Cardiac fibroblast (primary cell): ENCODE measurements at places on chromosomes 16 and 17.
A peak's percentile ranks its signal among the peaks of the same experiment; 100 is the strongest.

- no peak for DNase-seq
Measured at GRCh38 chr17:61331886-61332285, 67.8 kb upstream of the TBX2 start.

DNA sequence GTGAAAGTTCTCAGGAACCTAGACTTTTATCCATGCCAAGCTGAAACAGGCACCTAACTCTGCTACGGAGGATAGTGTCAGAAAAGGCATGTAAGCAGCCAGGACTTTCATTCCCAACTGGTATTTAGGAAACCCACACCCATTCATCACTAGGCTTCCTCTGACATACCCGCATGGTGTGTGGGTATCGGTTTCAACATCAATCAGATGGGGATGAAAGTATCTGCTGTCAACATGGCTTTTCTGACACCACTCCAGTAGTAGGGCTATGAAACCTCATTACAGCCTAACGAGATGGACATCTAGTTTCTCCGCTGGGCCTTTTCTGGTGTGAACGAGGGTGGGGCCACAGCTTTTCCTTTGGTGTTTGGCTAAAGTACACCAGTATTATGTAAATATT, 1178.3 kb downstream of the CDH11 start:
- no peak for DNase-seq

GRCh38 chr17:9185142-9185541, 163.8 kb downstream of the NTN1 start:
- no peak for DNase-seq

DNA sequence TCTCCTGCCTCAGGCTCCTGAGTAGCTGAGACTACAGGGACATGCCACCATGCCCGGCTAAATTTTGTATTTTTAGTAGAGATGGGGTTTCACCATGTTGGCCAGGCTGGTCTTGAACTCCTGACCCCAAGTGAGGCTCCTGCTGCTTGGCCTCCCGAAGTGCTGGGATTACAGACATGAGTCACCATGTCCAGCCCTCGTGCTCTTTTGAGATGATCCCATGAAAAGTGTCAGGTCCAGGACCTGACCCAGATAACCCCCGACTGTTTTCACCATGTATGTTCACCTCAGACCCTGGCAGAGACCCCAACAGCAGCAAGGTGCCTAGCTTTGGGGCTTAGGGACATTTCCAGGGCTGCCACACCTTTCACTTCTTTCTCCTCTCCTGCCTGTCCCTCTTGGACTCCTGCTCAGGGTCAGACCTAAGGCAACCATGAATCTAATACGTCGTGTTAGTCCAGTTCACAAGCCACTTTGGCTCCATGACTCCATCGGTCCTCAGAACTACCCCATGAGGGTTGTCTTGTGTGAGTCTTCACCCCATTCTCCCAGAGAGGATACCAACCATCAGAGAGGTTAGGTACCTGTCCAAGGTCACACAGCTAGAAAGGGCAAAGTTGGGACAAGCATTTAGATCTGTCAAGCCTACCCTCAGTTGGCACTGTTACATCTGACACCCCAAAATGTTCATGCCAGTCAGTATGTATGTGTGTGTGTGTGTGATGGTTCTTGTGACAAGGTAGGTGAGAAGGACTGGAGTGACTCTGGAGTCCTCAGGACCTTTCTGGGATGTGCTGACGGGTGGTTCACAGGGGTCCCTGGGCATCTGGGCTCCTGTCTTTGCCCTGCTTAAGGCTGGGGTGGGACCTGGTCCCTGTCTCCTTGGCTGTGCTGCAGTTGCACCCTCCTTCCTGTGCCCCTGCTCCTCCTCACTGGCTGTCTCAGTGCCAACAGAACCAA, 23.1 kb upstream of the MAP3K14 start:
- no peak for DNase-seq

- no peak for DNase-seq
Measured at GRCh38 chr17:79835953-79836509, 3.2 kb downstream of the CBX4 start.

DNA sequence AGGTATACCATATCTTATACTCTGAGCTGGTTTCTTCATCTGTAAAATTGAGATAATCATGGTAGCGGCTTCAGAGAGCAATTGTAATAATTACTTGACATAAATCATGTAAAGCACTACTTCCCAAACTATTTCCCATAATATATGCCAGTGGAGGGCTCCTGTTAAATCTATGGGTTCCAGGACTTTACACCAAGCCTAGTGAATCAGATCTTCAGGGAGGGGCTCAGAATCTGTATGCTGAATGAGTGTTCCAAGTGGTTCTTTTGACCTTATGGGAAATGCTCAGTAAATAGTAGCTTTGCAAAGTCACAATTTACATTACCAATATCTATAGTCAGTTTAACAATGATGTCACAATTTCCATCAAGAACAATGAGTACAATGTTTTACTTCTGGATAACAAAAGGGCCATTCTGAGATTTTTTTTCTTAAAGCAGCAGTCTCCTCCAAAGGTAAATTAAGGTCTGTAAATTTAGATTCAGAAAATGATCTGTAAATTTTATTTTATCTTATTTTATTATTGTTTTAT, 50.9 kb upstream of the NLK start:
- DNase-seq: no peak

DNA sequence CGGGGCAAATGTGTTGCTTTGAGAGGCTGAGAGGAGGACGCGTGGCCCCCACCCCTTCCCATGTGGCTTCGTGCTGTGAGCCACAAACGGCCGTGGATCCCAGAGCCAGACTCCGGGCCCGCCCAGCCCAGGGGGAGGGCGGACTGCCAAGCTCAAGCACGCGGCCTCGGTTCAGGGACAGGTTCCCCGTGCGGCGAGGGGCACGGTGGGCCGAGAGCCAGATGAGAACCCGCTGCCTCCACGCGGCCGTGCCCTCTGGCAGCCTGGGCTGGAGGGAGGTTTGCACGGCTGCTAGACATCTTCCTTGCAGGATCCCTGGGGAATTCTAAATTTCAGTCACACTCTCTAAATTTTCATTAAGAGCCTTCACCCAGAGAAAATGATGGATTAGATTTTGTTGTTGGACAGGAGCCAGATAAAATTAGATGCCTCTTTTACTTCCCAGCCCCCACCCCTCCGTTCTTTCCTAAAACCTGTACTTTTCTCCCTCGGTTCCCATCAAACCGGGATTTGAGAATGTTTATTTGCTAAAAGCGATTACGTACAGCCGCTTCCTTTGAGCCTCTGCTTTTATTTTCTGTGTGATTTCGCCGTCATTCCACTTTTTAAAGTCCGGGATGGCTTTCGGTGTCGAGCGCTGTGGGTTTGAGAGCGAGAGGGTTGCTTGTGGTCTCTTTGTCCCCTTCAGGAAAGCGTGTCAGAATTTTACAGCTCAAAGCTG, 25.0 kb upstream of the GNG13 start:
- DNase-seq: no peak

DNA sequence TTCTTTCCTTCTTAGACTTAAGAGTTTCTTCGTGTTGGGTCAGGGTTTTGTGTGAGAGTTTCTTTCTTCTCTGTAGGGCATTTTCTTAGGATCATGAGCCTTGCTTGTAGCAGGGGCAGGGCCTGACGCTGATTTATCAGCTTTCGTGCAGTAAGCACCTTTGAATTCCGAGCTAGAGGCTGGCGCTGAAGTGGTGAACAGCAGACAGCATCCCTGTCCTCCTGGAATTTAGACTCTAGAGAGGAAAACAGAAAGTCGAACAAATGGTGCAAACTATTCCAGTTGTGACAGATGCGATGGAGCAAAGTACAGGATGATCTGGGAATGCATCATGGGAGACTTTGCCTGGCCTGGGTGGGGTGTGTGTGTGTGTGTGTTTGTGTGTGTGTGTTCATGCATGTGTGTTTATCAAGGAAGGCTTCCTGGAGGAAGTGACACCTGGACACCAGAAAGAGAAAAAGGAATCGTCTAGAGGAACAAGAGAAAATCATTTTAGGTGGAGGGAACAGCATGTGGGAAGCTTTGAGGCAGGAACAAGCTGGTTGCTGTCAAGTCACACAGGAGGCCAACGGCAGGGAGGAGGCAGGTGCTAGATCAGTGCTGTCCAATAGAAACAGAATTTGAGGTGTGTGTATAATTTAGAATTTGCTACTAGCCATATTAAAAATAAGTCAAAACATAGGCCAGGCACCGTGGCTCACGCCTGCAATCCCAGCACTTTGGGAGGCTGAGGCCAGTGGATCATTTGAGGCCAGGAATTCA, 60.2 kb downstream of the WWP2 start:
- DNase-seq: no peak

DNA sequence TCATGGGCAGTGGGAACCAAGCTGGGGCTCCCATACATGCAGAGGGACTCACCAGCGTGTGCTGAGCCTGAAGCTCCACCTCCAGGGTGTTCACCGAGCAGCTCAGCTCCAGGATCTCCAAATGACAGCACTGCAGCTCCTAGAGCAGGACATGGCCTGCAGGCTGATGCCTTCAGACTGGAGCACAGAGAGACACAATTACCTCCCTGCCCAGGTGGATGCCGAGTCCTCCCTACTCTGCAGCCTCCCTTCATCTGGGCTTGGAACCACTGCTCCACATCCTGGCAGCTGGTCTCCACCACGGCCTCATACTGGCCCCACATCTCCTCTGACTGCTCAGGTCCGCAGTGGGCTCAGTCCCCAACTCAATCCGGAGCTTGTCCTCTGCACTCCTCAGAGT, 8.2 kb upstream of the KRT38 start:
- DNase-seq: no peak

GRCh38 chr17:80819422-80820164, 172.0 kb upstream of the CHMP6 start:
- DNase-seq: no peak

DNA sequence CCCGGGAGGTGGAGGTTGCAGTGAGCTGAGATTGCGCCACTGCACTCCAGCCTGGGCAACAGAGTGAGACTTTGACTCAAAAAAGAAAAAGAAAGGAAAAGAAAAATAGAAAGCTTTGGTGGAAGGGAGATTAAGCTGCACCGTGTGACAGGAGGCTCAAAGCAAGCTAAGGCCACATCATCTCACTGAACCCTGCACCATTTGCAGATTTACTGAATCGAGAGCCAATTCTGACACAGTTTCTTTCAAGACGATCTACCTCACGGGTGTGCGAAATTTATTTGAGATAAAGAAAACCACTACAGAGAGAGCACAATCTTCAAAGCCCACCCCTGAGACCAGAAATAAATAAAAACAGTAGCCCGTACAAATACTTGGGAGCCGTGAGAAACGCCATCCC, 49.6 kb downstream of the RTN4RL1 start:
- no peak for DNase-seq

DNA sequence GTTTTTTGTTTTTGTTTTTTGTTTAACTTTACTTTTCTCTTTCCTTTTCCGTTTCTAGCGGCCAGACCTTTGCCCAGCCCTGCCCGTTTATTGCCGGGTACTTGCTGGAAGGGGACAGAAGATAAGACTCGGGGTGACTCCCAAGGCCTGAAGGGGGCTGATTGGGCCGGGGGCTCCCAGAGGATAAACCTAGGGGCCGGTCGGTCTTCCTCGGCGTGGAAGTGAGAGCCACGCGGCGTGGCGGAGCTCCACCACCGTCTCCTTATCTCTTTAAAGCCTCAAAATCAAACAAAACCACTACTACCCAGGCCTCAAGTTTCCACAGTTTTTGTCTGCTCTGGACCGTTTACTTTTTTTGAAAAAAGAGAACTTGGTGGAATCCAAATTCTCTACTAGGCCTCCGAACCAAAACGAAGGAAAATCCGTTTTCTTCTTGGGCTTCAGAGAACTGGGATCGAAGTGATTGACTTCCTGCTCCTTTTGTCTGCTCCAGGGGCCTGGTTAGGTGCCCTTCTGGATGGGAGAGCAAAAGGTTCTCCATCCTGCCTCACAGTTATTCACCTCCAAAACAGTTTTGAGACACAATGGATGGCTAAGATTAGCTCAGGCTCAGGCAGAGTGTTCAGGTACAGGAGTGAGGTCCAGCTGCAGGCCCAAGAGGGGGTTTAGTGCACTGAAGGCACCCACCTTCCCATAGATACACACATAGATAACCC, 8.5 kb upstream of the HOXB9 start:
- no peak for DNase-seq

DNA sequence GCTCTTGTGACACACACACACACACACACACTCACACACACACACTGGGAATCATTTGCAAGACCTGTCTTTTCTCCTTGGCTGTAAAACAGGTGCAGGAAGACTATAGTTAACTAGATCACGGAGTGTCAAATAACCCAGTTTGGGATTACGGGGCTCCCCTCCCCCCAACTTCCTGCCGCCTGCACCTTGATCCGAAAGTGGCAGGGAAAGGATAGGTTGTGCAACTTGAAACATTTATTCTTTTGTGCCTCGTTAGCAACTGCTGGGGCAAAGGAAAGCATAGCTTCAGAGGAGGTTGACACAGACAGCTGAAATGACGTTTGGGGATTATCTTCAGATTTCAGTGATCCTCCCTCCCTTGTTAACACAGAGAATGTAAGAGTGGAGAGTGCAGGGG, 149.5 kb downstream of the NTN1 start:
- DNase-seq: no peak

- no peak for DNase-seq
Measured at GRCh38 chr16:53202398-53202797, 147.6 kb downstream of the CHD9 start.

DNA sequence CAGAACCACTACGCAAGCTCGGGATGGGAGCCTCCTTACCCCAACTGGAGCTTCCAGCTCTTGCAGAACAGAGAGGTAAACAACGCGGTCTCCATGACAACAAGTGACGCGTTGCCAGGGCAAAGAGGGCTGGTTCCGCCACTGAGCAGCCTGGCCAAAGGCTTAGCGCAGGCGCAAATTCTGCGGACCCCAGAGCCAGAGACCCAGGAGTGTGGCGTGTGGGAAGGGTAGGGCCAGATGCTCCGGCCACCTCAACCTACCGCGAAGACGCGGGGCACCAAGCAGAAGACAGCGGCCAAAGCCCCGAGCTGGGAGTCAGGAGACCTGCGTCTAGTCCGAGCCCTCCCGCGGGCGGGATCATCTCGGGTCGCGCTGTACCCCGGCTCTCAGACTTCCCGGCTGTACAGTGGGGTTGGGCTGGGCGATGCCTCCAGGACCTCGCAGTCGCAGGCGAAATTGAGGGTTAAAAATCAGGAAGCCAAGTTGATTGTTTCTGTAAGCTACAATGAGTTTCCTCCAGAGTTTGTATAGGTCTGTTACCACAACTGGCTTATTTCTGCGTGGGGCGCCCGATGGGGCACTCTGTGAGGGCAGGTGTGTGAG, at the start of gene TEKT1:
Gene TEKT1 (minus strand): TSS at position 69 of the 603 bp plus-strand sequence. CDS start 1,353 bp downstream, outside the sequence.
- DNase-seq: peak; percentile 82

- no peak for DNase-seq
Measured at GRCh38 chr16:7914748-7915147, 582.1 kb downstream of the RBFOX1 start.

GRCh38 chr16:77225182-77225581, 26.0 kb downstream of the SYCE1L start:
- no peak for DNase-seq
